Breast epithelium (tissue), 4 donors: ENCODE measurements at places on chromosomes 11 and 22. TPM values are rescaled to one million over a fixed set of nuclear protein-coding genes. Genes with fewer than 3 reads are reported as not detected.

DNA sequence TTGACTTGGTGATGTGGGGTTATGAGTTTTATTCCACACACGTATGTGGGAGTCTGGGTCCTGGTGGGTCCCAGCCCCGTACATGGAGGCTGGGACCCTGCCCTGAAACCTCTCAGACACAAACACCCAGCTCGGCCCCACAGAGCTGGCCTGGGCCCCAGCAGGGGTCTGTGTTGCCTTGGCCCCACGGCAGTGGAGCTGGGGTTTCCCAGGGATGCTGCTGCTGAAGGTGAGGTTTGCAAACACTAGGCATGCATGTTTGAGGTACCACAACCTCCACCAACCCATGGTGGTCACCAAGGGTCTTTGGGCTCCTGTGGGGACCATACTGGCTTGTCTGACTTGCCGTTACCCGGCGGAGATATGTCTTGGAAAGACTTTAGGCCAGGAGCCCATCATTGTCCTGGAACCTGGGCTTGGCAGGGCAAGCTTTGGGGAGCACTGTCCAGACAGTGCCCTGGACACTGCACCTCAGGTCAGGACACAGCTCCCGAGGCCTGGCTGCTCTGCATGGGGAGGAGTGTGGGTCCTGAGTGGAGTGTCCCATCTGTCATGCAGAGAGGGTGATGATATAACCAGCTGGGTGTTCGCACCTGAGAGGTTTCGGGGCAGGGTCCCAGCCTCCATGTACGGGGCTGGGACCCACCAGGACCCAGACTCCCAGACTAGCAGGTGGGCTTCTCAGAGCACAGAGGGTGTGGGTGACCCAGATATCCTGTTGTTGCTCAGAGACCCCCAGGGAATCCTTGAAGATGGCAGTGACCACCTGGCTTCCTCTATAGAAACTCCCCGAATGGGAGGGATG is 63.3 kb downstream of the KCNQ1 start:
- no peaks in the 10 kb centered on the region for H3K36me3 ChIP-seq
- H3K4me3 ChIP-seq = no peak overlapping the region

DNA sequence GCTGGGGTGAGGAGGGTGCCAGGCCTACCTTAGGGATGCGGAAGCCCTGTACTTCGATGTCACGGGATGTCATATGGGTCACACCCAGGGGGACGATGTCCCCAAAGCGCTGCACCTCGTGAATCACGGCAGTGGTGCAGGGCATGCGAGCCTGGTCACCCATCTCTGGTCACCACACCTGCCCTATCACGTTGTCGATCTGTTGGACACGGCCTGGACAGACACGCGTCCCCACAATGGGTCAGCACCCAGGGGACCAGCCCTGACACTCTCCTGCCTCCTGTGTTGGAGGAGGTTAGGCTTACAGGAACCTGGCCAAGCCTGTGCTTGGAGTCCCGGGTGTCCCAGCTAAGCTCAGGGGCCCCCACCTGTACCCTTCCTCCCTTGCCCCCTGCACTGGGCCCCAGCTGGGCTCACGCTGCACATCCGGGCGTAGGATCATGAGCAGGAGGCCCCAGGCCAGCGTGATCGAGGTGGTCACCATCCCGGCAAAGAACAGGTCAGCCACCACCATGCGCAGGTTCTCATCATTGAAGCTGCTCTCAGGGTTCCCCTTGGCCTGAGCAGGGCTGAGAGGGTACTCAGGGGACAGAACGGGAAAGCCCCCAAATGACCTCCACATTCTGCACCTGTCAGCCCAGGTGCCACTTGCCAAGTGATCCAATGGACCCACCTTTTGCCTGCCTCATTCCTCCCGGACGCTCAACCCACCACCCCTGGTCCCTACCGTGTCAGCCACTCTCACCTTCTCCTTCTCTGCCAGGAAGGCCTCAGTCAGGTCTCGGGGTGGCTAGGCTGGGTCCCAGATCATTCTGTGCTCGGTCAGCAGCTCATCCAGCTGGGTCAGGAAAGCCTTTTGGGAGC is 20.3 kb upstream of the CYP2D6 start:
- H3K27ac ChIP-seq = no peak overlapping the region
- no peaks in the 10 kb centered on the region for H3K27me3 ChIP-seq

DNA sequence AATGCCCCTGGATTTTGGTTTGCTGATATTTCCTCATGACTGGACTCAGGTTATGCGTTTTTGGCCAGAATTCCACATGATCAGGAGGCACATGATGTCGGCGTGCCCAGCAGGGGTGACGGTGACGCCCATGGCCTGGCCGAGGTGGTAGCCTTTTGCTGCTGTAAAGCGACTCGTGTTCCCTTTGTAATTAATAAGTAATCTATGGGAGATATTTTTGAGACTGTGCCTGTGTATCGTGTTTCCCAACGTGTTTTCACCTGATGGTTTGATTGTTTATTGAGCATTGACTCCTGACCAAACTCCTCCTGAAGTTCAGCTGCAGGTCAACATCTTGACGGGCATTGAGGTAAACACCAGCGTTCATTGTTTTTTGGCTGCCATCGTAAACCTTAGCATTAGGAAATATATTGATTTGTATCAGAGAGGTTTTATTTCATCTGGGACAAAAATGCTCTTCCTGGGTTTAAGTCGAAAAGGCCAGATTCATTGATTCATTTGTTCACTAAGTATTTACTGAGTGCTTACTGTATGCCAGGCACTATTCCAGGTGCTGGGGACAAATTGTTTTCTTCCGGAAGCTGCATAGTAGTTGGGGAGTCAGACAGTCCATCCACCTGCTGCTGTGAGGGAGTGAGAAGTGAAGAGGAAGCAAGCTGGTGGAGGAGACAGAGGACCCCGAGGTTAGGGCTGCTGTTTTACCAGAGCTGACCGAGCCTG is 23.6 kb downstream of the DCPS start:
- no peaks in the 10 kb centered on the region for H3K36me3 ChIP-seq
- no peak overlapping the region for H3K4me3 ChIP-seq
- no peaks in the 10 kb centered on the region for H3K27me3 ChIP-seq
- H3K4me1 ChIP-seq = no peaks in the 10 kb centered on the region
- no peak overlapping the region for H3K27ac ChIP-seq

DNA sequence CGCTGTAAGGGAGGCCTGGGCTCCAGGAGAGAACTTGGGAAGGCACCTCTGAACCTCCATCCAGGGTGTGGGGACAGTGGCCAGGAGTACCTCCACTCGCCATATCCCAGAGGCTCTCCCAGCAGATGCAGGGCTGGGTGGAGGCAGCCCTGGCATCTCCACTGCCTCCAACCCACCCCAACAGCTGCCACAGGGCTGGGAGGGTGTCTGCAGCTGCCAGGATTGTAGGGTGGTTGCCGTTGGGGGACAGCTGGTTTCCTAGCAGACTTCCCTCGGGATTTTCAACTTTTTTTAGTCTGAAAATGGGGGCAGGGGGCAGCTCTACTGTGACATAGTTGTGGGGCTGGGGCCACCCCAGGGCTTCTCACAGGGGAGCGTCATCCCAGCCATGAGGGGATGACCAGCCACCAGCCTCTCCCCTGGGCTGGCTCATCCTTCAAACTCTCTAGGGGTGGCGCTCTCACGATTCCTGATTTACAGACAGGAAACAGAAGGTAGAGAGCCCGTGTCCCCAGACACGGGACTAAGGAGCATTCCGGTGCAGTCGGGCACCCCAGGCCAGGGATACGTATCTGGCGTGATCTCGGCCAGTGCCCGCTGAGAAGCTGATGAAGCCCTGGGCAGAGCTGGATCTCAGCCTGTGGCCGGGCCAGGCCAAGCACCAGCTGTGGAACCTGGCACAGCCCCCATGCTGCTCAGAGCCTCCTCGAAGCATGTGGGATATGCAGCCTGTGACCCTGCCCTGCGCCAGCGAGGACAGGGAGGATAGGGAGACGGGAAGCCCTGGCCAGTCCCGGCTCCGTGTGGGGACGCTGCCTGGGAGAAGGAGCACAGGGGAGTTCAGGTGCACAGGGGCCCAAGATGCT is 9.9 kb downstream of the PRR5 start:
- DNase-seq = no peak
- no peaks in the 10 kb centered on the region for H3K27me3 ChIP-seq
- peak overlapping the region; percentile 15 for H3K27ac ChIP-seq
- H3K4me1 ChIP-seq = peaks cover 5% of the 10 kb centered on the region

USP2 gene
- total RNA-seq = 0.48 TPM

DNA sequence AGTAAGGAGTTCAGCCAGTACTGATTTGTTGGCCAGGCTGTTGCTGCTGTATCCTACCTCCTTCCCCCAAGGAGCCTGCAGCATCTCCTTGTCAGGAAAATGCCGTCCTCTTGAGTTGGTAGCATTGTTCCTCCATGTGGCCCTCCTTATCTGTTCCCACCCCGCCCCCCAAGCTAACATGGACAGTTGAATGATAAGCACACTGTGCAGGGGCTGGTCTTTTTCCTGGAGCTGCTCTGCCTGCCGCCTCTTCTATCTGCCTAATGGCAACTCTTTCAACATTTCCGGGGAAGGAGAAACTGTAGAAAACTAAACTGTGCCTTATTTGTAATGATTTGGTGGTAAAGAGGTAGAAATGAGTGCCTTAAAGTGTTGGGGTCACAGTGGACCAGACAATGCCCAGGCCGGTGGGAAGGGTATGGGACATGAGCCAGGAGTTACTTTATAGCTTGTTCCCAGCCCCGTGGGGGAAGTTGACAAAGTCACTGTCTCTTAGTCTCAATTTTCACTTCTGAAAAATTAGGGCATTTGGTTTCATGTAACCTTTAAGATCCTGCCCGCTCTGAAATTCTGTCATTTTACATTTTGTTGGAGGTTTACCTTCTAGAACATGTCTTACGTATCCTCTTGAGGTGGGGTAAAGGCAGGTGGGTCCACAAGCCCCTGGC is 4.5 kb downstream of the FAM118A start:
- H3K4me3 ChIP-seq = no peak overlapping the region
- no peaks in the 10 kb centered on the region for H3K36me3 ChIP-seq

GRCh38 chr11:77073328-77074001 is 6.7 kb downstream of the CAPN5 start:
- no peak overlapping the region for H3K4me3 ChIP-seq
- peak; percentile 57 for DNase-seq
- peaks cover 23% of the 10 kb centered on the region for H3K4me1 ChIP-seq
- H3K27me3 ChIP-seq = no peaks in the 10 kb centered on the region

DNA sequence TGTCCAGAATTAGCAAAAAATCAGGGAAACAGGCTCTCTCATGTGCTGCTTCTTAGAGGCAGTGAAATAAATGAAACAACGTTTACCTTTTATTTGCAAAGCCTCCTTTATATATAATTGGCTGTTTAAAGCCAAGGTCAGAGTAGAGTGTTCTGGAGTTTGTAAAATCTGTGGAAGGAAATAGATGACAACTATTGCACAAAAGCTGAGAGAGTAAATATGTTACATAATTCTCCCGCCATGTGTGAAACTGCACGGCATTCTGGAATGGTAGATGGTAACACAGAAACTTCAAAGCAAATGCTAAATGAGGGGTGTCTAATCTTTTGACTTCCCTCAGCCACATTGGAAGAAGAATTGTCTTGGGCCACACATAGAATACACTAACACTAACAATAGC is 51.5 kb upstream of the FGF3 start:
- H3K4me3 ChIP-seq = no peak overlapping the region
- H3K36me3 ChIP-seq = no peaks in the 10 kb centered on the region
- no peak for DNase-seq
- no peaks in the 10 kb centered on the region for H3K4me1 ChIP-seq

GRCh38 chr11:86814775-86815174 is 14.4 kb downstream of the PRSS23 start:
- no peak overlapping the region for H3K4me3 ChIP-seq
- no peak for DNase-seq

TSPAN32 gene
- total RNA-seq = 2.4 TPM

KCNJ5 gene
- 8.8 TPM for total RNA-seq

ZC3H12C gene
- 10.2 TPM for total RNA-seq

- DNase-seq = no peak
- no peaks in the 10 kb centered on the region for H3K36me3 ChIP-seq
- H3K4me3 ChIP-seq = no peak overlapping the region
- no peak overlapping the region for H3K27ac ChIP-seq
These were observed 40.1 kb downstream of the TP53I11 start for GRCh38 chr11:44910591-44910990.

- H3K4me1 ChIP-seq = no peaks in the 10 kb centered on the region
- no peaks in the 10 kb centered on the region for H3K36me3 ChIP-seq
- H3K4me3 ChIP-seq = no peak overlapping the region
- no peak for DNase-seq
These were observed 134.0 kb downstream of the TRIM44 start for GRCh38 chr11:35796562-35796961.

- H3K36me3 ChIP-seq = no peaks in the 10 kb centered on the region
- H3K27ac ChIP-seq = no peak overlapping the region
- no peak for DNase-seq
- H3K4me1 ChIP-seq = no peaks in the 10 kb centered on the region
- H3K27me3 ChIP-seq = no peaks in the 10 kb centered on the region
These were observed 35.5 kb downstream of the PIWIL4 start for GRCh38 chr11:94602430-94603372.

DNA sequence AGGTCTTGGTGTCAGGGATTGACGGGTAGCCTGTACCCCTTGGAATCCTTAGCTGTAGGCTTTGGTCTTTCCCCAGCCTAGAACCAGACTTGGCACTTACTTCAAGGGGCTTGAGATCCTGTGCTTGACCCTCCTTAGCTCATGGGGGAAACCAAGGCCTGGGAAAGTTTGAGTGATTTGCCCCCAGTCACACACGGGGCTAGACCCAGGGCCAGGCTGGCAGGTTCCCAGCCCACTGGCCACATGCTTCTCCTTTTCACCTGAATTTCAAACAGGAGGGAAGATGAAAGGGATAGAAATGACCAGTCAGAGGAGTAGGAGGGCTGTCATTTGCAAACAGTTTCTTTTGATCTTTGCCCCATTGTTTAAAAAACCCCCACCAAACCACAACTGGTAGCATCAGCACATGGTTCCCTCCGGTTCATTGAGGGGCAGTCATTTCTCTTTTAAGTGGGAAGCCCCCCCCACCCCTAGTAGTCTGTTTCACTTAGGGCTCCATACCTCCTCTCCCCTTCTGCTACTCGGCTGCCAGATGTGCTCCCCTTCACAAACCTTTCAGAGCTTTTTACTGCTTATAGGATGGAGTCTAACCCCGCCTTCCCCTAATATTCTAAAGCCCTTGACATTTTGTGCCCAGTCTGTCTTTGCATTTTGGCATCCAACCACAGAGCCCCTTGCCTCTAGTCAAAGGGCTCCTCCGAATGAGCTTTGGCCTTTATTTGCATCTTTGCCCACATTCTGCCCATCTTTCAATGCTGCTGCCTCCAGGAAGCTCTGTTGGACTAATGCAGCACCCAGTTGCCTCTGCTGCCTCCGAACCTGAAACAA is 37.6 kb downstream of the ZNRF3 start:
- no peaks in the 10 kb centered on the region for H3K36me3 ChIP-seq
- no peaks in the 10 kb centered on the region for H3K27me3 ChIP-seq
- H3K27ac ChIP-seq = no peak overlapping the region
- DNase-seq = no peak

GRCh38 chr11:94599510-94599909 is 32.3 kb downstream of the PIWIL4 start:
- H3K4me3 ChIP-seq = no peak overlapping the region
- DNase-seq = no peak
- H3K36me3 ChIP-seq = no peaks in the 10 kb centered on the region
- H3K4me1 ChIP-seq = no peaks in the 10 kb centered on the region
- H3K27me3 ChIP-seq = no peaks in the 10 kb centered on the region

GRCh38 chr11:75954039-75954438 is 139.0 kb downstream of the UVRAG start:
- no peaks in the 10 kb centered on the region for H3K27me3 ChIP-seq
- H3K4me3 ChIP-seq = no peak overlapping the region
- peaks cover 2% of the 10 kb centered on the region for H3K4me1 ChIP-seq
- H3K36me3 ChIP-seq = no peaks in the 10 kb centered on the region
